ENCODE measurements at places on chromosomes 7 and 10.

DNA sequence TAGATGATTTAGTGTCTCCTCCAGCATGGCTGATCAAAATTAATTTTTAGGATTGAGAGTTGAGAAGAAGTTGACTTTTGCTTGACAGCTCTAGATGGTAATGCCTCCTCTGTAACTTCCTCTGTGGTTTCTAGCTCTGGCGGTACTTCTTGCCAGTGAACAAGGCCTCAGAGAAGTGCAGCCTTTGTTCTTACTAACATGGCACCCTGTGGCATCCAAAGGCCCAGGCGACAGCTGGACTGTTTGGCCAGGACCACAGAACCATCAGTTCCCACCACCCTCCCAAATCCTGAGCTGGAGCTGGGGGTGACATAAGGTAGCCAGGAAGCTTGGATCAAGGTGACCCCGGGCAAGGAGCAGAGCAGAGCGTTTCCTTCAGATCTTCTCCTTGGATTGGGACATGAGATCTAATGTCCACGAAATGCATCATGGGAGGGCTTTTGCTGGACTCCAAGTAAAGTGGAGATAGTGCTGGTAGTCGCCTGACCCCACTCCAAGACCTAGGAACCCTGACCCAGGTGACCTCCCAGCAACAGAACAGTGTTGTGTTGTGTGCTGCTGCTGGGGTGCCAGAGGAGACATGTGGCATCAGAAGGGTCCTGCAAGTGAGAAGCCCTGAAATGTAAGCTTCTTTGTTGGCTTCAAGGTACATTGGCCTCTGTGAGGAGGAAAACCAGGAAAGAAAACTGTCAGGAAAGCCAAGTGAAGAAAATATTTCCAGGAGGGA lies 41.8 kb downstream of the APBB1IP start:
- DNase-seq = no peak

- DNase-seq = no peak
Measured at GRCh38 chr10:107160866-107161265, 3.6 kb downstream of the SORCS1 start.

DNA sequence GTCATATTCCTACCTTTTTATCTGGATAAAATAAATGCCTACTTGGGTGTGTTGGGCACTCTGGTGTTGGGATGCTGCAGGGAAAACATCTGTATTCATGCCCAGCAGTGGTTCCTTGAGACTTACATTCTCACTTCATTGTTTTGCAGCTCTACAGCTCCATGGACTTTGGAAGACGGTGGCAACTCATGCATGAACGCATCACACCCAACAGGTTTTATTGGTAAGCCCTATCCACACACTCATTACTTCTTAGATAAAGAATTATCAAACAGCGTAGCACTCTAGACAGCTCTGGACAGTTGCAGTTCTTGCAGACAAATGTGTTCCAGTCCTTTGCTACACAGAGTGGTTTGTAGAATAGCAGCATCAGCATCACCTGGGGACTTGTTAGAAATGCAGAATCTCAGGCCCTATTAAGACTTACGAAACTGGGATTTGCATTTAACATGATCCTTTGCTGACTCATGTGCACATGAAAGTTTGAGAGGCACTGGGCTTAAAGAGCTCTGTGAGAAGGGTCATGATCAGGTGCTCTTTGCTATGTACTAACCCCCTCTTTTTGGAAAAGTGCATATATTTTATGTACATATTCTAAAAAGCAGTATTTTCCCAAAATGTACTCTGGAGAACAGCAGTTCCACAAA lies 401.9 kb downstream of the SORCS3 start:
- DNase-seq = no peak

GRCh38 chr10:17206210-17206709 lies 4.8 kb upstream of the TRDMT1 start:
- DNase-seq = no peak

- no peak for DNase-seq
Measured at GRCh38 chr7:43686991-43687390, 42.3 kb downstream of the COA1 start.

DNA sequence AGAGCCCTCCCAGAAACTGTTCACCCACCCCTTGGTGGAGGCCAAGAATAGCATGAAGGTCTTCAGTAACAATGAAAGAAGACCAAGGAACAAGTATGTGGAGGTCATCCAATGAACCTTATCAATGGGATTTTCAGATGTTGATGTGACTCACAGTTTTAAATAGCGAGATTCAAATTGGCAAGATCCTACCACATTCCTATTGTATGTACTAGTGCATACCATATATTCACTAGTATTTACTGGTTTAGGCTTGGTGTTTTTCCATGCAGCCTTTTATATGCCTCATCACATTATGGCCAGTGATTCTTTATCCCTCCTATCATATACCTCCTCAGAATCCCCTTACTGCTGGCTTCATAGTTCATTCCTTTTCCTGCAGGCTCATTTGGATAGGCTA lies 54.4 kb downstream of the ITGB8 start:
- DNase-seq = no peak

DNA sequence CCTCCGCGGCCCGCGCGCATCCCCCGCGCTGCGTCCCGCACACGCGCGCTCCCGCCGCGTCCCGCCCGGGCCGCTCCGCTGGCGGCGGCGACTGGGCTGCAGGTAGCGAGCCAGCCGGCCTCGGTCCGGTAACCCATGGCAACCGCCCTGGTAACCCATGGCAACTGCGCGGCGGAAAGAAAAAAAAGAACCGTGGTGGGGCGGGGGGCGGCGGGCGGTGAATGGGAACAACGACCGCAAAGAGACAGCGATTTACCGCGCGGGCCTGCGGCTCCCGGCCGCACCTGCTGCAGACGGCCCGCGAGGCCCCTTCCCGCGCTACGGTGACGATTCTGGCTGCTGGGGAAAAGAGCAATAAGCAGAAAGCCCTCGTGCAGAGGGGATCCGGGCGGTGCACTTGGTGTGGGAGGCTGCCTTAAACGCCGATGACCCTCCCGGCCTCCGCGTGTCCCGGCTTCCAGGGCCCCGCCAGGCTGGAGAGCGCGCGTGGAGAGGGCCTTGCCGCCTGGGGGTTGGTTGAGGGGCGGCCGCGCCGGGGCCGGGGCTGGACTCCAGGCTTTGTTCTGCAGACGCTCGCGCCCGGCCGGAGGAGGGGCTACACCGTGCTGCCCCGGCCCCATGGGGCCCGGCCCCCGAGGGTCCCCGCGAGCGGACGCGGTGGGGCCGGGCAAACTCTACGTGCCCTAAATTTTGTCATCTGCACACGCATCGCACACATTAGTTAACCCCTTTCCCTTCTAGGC lies 84.7 kb downstream of the SNX10 start:
- DNase-seq = no peak

DNA sequence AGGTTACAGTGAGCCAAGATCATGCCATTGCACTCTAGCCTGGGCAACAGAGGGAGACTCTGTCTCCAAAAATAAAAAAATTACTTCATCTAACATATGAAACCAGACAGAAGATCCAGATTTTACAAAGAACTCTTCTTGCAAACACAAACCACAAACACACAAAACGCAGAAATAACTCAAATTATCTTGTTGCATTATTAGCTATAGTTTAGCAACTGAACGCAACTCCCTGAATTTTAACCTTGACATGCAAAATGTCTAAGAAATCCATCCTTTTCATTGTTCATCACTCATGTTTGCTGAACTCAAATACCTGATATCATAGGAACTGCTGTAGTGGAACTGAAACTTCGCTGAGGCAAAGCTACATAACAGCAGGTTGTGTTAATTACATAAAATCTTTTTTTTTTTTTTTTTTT lies 64.1 kb downstream of the MICU1 start:
- DNase-seq = no peak

DNA sequence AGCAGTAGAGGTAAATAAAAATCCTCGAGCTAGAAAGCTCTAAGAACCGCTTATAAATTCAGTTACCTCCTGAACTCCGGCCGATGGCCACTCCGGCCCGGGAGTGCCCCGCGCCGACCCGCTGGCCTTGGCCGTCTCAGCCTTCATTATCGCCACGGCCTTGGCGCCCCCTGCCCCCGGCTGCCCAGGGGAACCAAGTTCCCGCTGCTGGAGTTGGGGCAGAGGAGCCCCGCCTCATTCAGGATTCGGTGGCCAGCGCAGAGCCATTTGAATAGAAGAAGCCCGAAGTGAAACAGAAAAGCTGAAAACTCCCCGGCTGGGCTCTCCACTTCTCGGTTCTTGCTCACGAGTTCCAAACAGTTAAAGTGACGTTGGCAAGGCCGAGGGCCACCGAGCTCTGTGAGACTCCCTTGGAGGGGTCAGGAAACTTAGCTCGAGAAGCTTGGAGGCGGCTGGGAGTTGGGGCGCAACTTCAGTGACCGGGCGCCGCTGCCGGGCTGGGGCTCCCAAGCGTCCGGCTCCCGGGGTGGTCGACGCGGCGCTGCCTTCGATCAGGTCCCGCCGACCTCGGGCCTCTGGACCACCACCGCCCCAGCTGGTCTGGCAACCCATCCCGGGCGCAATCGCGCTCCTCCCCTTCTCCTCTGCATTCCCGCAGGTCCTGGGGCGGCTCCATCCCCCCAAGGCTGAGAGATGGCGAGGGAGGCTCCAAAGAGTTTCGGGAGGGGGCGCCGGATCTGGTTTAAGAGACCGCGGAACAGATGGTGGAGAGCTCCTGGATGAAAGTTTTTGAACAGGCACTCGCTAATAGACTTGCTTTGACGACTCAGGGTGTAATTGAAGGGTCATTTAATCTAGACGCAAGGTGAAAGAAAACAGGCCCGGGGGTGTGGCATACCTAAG lies 5.8 kb upstream of the FEZF1 start:
- no peak for DNase-seq

GRCh38 chr10:49518982-49519578 lies 19.8 kb downstream of the ERCC6 start:
- DNase-seq = no peak

DNA sequence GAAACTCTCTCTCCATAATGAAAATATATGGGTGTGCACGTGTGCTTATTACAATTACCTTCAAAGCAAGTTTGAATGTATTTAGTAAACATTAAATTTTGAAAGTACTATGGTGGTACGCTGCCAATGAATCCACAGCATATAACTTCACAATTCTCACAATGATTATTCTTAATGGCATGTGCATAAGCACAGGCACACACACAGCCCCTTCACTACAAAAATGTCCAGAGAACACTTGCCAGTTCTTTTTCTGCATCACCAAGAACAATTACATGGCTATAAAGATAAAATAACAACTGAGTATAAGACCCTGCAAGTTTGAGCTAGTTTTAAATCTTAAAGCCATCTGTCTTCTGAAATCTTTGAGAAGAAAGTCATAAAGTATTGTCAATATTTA lies 22.2 kb downstream of the SGCE start:
- no peak for DNase-seq

DNA sequence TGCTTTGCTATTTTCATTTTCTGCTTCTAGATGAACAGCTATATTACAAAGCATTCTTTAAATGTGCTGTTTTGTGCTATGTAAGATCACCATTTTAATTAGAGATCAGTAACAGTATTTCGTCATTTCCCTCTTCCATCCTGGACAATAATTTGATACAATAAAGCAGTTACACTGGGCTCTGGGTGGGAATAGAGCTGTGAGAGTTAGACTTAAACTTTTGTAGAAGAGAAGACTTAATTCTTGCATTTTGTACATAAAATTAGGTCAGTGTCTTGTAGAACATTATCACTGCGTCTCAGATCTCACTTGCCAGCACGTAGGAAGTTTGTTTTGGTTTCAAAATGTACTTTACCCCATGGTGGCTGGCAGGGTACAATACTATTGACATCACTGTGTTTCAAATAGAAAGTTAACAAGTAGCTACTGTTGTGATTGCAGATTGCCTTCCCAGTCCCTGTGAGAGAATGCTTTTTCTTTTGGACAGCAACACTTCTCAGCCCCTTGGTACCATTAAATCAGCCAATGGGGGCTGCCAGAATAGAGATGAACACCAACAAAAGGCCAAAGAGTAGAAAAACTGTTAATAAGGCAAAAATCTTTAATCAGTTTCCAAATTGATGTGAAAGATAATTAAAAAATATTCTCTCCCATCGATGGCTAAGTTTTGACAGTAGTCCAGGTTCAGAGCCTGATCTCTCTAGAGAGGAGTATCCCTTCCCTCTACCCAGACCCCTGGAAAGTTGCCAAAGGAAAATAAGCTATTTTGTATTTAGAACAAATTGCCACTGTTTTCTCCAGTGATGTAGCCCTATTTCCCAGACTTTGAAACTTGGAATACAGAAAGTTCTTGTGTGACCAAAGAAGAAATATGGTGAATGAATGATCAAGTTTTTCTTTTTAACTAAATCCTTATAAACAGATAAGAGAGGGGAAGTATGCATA lies 35.1 kb downstream of the SMNDC1 start:
- DNase-seq = no peak

GRCh38 chr7:82595176-82595575 lies 151.6 kb upstream of the CACNA2D1 start:
- no peak for DNase-seq

GRCh38 chr7:32250003-32250402 lies 179.8 kb upstream of the PDE1C start:
- no peak for DNase-seq

DNA sequence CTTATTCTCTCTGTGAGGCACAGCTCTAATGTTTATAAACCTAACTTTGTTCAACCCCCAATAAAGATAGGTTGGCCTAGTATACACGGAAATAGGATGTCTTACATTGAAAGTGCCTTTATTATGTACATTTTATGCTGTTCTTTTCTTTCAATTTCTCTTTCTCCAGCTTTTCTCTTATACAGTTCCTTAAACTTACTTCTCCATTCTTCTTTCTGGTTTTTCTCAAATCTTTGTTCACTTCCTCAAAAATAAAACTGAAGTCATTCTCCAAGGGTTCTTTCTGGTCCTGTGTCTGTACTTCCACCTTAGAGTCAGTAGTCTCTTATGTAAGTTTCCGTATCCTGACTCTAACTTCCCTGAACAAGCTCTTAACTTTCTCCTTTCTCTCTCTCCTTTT lies 29.2 kb upstream of the NAMPT start:
- DNase-seq = no peak

DNA sequence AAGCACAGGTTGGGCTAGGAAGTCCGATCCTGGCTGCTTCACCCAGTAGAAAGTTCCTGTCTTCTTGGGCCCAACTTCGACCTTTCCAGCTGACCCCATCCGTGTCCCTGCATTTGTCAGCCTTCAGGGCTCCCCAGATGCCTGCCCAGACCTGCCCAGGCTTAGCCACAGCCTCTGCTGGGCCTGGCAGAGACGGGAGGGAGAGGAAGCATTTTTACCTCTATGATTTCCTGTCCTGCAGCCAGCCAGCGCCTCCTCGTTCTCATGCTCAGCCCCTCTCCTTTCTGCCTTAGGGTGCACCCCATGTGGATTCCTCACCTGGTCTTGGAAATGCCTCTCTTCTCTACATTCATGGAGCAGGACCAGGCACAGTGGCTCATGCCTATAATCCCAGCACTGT lies 3.7 kb downstream of the METTL27 start:
- DNase-seq = no peak

DNA sequence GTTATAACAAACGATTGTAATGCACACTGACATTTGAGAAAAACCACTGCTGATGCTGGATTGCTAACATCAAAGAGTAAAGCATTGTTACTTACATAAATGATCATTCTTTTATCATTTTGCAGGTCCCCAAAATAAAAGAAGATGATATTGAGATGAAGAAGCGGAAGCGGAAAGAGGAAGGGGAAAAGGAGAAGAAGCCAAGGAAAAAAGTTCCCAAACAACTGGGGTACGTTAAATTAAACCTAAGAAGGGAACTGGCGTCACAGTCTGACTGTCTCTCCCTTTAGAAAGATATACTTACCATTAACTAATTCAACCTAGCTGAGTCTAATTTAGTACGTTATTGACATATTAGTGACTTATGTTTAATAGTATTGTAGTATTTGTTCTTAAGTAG lies 28.1 kb downstream of the UBN2 start:
- DNase-seq = no peak

GRCh38 chr10:45052700-45053099 lies 52.0 kb downstream of the ZNF22 start:
- DNase-seq = no peak
